ENCODE measurements at places on chromosomes 3 and 15.

- no peak for DNase-seq
Observed at GRCh38 chr3:8723612-8724011, 10.0 kb upstream of the CAV3 start.

DNA sequence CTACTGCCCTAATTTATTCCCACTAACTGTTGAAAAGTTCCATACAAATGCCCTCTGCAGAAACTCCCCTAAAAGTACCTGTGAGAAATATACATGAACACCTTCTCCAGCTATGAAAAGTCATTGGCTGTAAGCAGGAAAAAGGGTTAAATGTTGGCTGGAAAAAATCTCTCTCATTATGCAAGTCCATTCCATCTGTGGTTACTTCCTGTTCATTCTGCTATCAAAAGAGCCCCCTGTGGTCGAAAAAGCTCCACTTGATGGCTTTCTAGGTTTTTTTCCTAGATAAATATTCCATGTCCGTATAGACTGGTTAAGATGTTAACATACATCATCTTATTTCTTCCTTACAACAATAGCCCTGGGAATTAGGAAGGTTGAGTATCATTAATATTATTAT lies 56.2 kb upstream of the AKAP13 start:
- no peak for DNase-seq

- no peak for DNase-seq
Observed at GRCh38 chr15:100075229-100075628, 266.5 kb downstream of the ADAMTS17 start.

- no peak for DNase-seq
Observed at GRCh38 chr3:10462641-10463532, 42.5 kb downstream of the ATP2B2 start.

DNA sequence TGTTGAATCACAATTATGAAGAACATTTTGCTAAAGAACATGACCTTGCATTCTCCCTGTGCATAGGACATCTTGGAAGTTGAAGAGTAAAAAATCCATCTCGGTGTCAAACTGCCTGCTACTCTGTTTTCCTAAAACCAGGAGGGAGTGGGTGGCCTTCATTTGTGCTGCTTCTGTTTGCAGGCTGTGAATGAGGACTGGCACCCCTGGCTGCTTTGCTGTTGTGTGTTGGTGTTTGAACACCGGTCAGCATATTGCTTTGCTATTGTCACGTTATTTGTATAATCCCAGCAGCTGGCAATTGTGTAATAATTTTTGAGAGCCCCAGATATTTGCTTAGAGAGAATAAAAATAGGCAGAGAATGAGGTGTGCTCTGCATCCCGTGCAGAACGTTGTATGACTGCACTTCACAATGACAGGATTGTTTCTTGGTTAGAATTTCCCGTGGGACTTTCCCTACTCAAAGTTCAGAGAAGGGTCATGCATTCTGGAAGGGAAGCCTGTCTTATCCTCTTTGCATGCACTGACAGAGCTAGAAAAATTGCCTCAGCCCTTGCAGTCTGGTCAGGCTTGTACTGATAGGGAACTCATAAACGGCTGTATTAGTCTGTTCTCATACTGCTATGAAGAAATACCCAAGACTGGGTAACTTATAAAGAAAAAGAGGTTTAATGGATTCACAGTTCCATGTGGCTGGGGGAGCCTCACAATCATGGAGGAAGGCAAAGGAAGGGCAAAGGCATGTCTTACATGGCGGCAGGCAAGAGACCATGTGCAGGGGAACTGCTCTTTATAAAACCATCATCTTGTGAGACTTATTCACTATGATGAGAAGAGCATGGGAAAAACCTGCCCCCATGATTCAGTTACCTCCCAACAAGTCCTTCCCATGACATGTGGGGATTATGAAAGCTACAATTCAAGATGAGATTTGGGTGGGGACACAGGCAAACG lies 16.3 kb downstream of the SV2B start:
- no peak for DNase-seq

DNA sequence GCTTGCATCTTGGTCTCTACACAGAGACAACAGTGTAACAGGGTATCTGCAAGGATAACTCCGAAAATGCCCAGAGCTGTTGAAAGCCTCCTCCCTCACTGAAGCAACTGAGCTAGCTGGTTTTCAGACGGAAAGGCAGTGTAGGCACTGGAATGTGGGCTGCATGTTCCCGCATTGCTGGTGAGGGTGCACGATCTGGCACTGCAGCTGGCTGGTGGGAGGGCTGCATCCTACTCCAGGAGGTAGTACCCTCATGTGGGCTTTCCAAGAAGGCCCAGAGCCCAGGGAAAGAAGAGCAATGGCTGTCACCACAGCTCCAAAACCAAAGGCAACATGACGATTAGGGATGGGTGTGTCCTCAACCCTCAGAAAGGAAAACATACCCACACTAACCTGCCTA lies 28.7 kb upstream of the RPS17 start:
- DNase-seq: no peak

DNA sequence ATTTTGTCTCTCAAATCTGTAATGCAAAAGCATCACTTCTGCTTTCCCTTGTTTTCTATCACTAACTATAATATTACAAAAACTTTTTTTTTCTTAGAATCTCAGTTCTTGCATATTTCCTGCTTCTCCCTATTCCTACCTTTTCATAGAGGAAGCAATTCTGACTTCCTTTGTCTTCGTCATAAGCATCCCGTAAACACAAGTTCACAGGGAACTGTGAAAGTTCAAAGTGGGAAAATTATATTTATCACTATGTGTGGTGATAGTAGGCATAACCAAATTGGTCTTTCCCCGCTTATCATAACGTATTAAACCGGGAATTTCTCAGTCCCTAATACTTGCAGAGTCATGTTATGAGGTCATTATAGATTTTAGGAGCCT lies 22.3 kb downstream of the CD200 start:
- DNase-seq: no peak

DNA sequence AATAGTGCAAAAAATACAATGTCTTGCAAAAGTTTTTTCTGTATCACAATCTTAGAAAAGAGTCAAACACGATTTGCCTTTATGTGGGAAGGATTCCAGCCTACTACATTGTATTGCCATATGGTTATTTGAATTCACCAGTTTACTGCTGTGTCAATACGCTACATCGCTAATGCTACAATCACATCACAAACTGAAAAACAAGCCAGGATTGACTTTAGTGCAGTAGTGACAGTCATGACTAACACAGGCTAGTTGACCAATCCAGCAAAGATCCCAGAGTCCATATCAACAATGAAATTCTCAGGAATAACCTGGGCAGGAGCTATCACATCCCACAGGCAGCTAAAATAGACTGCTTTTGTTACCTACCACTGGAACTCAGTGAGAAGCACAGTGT lies 67.0 kb downstream of the IL12A start:
- DNase-seq: no peak

GRCh38 chr15:48190932-48191573 lies 412 bp upstream of the CTXN2 start:
- no peak for DNase-seq

DNA sequence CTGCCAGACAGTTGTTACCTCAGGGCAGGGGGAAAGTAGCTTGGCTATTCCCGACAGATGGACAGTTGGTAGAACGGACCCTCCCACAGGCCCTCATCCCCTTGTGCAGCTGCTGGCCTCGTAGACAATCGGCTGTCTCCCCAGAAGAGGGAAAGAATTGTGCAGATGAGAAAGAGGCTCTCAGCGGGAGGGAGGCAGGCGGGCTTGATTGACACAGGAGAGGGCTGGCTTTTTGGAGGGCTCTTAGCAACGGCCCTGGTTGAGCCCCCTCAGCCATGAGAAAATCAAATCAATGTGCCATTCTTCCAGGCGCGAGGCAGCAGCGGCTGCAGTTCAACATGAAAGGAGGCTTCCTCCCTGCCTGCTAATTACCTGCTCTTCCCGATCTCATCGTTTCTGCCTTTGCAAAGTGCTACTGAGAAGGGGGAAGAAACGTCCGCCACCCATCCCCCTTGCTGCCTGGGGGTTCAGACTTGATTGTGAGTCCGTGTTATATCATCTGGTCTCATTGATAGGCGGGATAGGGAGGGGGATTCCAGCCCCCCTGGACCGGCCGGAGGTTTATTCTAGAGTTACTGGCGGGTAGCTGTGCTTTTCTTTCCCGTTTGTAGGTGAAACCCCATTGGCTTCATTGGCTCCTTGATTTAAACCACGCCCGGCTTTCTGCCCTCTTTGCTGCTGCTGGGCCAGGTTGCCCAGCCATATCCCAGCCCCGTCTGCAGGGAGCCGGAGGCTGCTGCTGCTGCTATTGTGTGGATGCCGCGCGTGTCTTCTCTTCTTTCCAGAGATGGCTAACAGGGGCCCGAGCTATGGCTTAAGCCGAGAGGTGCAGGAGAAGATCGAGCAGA lies at the start of gene TAGLN3:
TSS of gene TAGLN3 (plus strand) at position 287 of the 848 bp plus-strand sequence. CDS start at position 788, 501 bp downstream.
- DNase-seq: no peak

DNA sequence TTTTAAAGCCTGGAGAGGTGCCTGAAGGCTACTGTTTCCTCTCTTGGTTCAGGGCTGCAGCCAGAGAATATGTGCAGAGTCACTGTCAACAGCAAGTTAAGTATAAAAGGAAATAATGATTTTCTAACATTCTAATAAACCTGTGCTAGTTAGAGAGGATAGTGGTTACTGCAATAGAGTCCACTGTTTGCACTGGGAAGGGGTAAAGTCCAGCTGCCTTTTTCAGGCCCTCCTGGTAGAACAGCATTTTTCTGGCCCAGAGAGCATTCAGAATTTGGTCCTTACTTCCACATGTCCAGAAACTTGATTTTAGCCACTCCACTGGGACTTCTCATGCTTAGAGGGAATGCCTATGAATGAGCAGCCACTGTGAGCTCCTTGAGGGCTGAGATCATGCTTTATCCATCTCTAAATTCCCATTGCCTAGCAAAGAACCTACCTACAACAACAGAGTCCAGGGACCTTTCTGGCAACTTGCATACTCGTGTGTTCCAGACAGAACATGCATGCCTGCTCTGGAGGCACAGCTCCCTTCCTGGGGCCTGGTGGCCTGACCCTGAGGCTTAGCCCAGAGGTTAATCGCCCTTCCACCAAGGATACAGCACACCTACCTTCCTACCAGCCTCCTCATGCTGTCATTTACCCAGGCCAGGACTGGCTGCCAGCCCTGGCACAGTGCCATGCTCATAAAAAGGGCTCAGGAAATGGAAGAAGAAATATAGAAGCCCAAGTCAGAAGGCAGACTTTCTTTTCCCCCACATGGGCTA lies 50.3 kb upstream of the ATP13A3 start:
- peak; percentile 8 for DNase-seq

DNA sequence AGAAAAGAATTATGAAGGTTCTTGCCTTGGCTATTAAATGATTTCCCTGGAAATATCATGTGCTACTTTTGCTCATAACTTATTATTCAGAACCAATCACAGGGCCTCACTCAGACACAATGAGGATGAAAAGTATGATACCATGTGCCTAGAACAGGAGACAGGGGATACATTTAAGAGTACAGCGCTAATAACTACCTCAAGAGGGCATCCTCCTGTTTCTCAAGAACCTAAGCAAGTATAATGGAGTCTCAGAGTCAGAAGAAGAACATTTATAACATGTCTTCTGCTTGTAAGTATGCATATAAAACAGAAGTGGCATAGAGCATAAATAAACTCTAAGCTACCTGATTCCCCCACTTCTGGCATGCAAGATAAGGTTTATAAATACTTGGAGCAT lies 125.4 kb upstream of the MME start:
- DNase-seq: no peak

- DNase-seq: no peak
Observed at GRCh38 chr3:194368918-194369317, 625 bp downstream of the LRRC15 start.

GRCh38 chr3:53629402-53629723 lies 135.0 kb downstream of the CACNA1D start:
- DNase-seq: no peak

- DNase-seq: no peak
Observed at GRCh38 chr3:127099982-127100381, 92.9 kb upstream of the PRR23E start.

DNA sequence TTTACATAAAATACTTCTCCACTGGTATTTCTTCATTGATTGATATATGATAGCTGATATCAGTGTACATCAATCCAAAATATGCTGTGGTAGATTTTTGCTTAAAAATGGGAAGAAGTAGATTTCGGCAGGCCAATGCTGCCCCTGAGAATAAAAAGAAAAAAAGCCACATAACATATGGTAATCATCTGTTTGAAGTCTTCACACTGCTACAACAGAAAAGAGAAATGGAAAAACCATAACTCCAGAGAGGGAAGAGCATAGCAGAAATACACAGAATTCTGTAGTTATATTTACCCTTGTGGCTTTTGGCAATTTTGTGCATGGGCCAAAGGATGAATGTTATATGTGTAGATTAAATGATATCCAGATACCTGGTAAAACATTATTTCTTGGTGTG lies 143.1 kb upstream of the KCNMB2 start:
- DNase-seq: no peak

DNA sequence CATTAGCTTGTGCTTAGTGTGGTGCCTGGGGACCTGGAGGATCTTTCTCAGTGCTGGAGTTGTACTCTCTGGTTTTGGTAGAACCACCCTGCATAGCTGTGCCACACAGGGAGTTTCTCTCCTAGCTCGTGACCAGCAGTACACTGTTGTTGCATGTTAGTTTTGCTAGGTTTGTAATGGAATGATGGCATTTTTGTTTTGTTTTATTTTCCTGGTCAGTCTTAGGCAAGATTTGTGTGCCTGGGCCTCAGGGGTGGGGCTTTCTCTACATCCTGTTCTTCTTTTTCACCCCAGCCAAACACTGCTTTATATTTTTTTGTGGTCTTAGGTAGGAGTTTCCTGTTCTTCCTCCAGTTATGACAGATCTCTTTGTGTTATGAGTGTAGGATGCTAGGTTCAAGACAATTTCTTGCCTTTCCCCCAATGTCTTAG lies 534.5 kb upstream of the KCNMB2 start:
- no peak for DNase-seq

- peak; percentile 32 for DNase-seq
Observed at GRCh38 chr3:4350789-4351163, 47.6 kb downstream of the SETMAR start.

GRCh38 chr15:43511012-43511885 lies 6.2 kb upstream of the MAP1A start:
- no peak for DNase-seq

DNA sequence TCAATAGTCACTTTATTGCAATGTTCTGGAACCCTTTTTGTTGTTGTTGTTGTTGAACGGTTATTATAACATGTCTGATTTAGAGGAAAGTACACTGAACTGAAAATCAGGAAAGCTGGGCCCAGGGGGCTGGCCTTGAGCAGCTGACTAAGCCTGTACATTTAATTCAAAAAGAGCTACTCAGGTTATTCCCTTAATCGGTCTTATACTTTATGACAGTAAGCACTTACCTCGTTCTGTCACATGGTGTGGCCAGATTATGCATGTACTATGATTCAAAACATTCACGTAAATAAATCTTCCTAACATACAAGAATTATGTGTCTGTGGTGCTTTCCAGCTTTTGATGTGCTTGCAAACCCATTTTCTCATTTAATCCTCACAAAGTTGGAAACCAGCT lies 382.5 kb upstream of the TPRG1 start:
- no peak for DNase-seq

- DNase-seq: no peak
Observed at GRCh38 chr15:69854521-69855181, 243.1 kb downstream of the TLE3 start.

DNA sequence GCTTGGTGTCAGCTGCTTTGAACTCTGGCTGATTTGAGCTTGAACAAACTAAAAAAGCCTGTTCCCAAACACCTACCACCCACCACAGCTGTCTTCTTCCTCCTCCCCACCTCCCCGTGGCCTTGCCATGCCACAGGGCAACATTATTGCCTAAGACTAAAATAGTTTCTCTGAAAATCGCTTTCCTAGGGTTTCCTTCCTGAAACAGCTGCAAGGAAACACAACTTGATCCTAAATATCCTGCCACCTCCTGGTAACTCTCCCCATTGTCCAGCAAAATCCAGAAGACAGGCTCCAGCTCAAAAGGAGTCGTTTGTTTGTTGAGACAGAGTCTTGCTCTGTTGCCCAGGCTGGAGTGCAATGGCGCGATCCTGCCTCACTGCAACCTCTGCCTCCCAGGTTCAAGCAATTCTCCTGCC lies 193.9 kb upstream of the TPM1 start:
- DNase-seq: no peak
